Stimulated activated CD8-positive, alpha-beta memory T cell treated with anti-CD3 and anti-CD28 coated beads, Interleukin-2, amount 100 ng/mL, for 48 hours (primary cell): ENCODE measurements at places on chromosomes 5 and 9.
A peak's percentile ranks its signal among the peaks of the same experiment; 100 is the strongest.

- DNase-seq: no peak
Observed at GRCh38 chr5:109805883-109806282, 116.2 kb downstream of the MAN2A1 start.

GRCh38 chr9:88364706-88365105, 23.5 kb upstream of the SPIN1 start:
- DNase-seq: no peak

DNA sequence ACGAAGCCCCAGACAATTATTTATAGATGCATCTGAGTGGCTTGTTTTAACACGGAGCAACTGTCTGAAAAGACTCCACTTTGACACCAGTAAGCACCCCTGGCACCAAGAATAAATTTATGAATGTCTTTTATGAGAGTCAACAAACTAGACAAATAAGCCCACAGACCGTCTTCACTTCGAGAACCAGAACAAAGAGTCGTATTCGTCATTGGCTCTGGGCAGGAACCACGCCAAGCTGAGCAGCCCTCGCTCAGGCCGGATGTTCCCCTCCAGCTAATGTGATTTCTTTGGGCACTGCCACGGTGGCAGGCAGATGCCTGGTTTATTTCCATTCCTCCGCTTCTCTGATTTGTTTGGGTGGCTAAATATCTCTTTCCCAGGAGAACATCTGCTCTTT, 91.9 kb upstream of the STC2 start:
- no peak for DNase-seq

- no peak for DNase-seq
Observed at GRCh38 chr5:139091439-139092156, 106.6 kb downstream of the SIL1 start.

DNA sequence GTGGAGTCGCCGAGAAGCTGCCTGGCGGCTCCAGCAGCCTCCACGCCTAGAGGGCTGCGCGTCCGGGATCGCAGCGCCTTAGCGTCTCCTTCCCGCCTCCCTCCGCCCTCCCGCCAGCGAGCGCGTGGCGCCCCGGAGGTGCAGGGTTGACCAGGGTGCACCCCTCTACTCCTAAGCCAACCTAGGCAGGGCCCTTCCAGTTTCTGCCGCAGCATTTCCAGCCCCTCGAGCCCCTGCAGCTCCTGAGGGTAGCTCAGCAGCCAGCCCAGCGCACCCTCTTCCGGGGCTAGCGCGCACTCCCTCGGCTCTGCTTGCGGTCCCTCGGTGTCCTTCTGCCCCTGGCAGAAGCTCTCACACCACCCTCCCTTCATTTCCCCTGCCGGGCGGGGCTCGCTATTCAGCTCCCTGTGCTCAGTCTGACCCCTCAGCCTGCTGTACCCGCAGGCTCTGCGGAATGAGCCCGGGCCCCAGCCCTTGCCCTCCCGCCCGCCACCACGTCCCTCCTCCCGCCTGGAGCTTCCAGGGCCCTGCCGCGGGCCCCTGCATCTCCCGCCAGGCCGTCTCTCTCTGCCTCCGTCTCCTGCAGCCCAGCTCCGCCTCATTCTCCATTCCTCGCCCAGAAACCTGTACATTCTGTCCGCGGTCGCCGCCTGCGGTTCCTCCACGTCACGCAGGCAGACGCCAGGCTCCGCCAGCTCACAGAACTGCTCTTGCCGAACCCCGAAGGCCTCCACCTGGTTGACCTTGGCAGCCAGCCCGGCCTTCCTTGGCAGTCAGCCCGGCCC, 61.8 kb downstream of the SPATA31C2 start:
- DNase-seq: peak; percentile 27

- no peak for DNase-seq
Observed at GRCh38 chr5:103475629-103476240, 86.9 kb downstream of the NUDT12 start.

- no peak for DNase-seq
Observed at GRCh38 chr9:38257626-38258215, 134.8 kb upstream of the ALDH1B1 start.

DNA sequence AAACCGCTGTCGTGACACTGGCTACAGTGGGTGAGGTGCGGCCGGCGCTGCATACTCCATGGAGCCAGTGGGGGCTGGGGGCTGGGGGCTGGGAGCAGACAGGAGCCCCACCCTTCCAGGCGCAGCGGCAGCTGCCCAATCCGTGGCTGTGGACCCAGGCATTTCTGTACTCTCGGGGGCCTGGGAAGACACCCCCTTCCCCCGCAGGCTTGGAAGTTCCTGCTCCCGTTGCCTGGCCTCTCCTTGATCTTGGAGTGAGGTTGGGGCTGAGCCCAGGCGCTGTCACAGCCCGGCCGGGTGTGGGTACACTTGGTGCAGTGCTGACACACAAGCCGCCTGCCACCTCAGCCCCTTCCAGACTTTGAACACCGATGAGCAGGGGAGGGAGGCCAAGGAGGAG, 27.7 kb upstream of the GGTA1 start:
- DNase-seq: no peak

- no peak for DNase-seq
Observed at GRCh38 chr9:1271367-1271766, 221.2 kb downstream of the DMRT2 start.

DNA sequence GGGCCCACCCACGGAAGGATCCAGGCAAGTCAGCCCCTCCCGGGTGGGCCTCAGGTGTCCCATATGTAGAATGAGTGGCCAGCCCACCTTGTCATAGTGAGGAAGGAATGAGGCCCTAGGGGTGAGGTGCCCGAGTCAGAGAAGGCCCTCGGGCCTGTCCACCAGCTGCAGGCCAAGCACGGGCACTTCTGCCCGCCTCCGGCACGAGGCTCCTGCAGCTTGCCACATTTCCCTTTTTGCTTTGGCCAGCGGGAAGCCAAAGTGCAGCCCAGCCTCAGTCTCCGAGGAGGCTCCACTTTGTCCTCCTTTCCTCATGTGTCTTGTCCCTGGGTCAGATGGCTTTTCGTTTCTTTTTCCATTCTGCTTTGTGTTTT, 72.9 kb downstream of the PSMB7 start:
- no peak for DNase-seq

GRCh38 chr5:135651156-135651555, 72.4 kb upstream of the CXCL14 start:
- DNase-seq: no peak

DNA sequence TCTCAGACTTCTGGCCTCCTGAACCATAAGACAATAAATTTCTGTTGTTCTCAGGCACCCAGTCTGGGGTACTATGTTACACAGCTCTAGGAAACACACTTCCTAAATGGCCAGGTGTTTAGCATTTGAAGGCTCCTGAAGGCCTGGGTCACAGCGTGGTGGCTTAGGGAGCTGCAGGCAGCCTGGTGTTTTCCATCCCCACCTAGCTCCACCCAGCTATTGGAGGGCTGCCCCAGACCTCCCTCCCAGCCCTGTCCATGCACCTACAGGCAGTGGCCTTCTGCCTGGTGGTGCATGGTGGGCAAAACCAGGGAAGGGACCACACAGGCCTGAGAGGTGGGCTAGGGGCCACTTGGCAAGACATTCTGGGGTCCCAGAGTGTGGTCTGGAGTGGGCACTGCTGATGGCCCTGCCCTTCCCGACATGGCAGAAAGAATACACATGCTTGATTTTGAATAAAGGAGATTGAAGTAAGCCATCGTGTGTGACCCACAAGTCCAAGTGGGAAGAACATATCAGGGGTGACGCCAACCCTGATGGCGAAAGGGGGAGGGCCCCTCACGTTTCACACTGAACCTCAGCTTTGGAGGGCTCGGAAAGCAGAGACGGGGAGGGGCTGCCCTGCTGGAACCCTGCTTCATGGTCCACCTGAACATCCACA, 1.3 kb upstream of the SUSD3 start:
- DNase-seq: no peak

GRCh38 chr9:99296291-99296951, 74.3 kb downstream of the SEC61B start:
- DNase-seq: no peak

GRCh38 chr5:72074251-72074650, 33.0 kb upstream of the MAP1B start:
- no peak for DNase-seq

DNA sequence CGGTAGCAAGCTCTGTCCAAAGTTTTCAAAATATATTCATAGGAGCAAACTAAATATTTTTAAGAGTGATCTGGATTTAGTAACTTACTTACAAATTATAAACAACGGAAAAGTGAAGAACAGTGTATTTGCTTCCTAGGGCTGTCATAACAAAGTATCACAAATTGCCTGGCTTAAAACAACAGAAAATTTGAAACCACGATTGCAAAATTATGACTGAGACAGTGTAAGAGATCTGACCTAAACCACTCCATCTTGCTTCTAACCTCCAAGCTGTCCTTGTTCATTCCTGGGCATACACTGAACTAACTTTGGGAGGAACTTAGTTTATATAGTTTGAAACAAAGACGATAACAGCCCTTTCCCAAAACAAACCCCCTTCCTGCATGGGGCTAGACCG, 202.0 kb upstream of the CDH6 start:
- no peak for DNase-seq

DNA sequence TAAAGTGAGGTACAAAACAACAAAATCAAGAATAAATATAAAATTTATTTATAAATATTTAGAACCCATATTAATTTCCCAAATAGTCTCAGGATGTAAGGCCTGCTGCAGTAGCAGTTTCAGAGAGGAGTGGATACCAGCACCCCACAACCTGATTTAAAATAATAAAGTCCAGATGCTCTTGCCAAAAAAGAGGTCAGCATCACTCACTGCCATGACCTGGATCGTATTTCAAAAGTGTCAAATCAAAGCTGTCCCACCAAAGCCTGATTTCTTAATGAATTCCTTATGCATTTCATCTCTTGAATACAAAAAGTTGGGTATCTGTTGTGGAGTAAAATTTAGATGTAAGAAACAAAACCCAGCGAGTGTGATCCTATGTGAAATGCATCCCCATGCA, 58.0 kb upstream of the ROR2 start:
- no peak for DNase-seq

GRCh38 chr5:132497488-132497997, 7.0 kb upstream of the IRF1 start:
- no peak for DNase-seq

DNA sequence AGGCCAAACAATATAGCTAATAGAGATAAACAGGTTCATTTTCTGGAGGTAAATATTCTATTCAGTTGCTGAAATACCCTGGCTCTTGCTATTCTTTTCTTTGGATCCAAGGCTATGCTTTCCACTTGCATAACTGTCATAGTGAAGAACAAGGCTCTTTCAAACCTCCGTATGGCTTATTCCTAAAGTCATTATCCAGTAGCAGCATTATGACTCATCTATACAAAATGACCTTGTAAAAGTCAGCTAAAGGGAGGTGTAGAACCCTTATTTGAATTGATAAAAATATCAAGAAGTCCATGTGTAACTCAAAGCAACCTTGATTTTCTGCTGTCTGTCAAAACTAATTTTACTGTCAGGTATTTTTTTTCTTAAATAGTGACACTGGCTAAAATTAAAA, 447.8 kb downstream of the PLK2 start:
- DNase-seq: no peak

DNA sequence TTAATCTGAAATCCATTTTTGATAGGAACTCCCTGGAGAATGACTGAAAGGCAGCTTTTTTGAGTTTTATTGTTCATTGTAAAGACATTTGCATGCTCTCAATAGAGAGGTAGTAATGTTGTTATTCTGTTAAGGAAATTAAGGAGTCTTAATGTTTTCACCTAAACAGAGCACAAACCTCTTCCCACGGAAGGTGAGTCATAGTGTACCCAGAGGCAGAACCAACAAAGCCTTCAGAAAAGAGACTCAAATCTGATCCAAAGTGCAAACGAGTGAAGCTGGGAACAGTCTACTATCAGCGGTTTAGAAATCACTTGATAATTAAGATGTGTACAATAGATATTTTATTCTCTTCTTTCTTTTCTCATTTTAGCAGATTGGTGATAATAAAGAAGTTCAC, 470.5 kb downstream of the PLK2 start:
- no peak for DNase-seq

DNA sequence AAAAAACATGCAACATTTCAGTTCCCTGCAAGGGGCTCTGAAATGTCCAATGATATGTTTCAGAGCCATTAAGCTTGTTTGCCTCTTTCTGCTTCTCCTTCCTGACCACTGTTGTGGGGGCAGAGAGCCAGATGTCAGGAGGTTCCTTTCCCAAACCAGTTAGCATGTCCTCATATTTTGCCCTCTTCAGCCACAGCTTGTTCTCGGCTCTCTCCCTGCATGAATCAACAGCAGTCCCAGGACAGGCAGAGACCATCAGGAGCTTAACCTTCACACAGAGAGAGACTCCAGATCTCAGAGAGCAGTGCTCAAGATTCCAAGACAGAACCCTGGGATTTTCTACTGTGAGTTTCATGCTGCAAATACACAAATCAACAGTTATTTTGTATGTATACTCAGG, 218.5 kb downstream of the COMMD10 start:
- no peak for DNase-seq

GRCh38 chr5:6700074-6700684, 13.1 kb upstream of the TENT4A start:
- DNase-seq: no peak

DNA sequence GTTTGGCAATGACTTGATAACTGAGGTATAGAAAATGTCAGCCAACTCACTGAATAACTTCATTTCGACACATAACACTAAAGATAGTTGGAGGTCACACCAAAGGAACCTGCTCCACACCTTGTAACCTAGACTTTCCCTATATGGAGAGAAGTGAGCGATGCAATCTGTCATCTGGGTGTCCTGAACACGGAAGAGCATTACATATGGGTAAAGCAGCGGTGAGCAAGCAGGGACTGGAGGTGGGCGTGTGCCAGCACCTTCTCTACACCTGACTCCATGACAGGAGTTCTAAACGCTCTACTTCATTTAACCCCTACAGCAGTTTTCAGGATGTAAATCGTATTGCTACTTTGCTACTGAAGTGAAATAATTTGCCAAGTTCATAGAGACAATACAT, 152.8 kb downstream of the SLC12A2 start:
- DNase-seq: no peak

DNA sequence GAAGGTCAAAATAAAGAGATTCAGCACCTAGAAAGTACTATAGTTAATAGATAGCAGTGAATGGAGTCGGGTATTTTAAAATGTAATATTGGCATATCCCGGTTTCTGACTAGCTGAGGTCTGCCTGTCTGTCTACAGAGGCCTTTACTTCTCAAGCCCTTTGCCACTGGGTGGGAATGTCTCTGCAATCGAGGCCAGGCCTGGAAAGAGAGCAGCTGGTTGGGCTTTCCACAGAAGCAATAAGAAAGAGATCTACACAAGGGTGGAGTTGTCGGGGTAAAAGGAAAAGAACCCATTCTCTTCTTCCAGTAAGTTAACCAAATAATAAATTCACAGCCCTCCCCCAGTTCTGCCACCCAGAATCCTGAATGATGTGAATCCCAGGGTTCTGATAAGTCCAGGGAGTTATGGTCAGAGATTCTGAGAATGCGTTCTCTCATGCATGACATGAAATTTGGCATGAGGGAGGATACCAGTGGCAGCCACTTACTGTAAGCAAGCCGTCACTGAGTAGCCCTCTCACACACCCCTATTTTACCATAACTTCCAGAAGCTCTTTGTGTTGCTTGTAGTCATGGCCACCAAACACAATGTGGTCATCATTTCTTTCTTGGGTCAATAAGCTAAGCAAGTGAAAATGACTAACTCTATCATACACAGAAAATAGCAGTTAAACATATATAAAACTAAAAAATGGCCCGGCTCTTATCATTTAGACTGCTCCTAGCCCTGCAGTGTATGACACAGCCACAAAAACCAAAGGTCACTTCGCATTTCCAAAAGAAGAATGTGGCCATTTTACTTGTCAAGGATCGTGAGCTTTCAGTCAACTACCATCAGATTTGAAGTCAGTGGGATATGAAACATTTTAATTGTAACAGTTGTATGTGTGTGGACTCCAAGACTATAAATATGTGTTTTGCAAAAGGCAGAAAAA, 185.0 kb downstream of the GLIS3 start:
- DNase-seq: no peak
